ENCODE measurements at places on chromosomes 16 and 17.
A peak's percentile ranks its signal among the peaks of the same experiment; 100 is the strongest.

DNA sequence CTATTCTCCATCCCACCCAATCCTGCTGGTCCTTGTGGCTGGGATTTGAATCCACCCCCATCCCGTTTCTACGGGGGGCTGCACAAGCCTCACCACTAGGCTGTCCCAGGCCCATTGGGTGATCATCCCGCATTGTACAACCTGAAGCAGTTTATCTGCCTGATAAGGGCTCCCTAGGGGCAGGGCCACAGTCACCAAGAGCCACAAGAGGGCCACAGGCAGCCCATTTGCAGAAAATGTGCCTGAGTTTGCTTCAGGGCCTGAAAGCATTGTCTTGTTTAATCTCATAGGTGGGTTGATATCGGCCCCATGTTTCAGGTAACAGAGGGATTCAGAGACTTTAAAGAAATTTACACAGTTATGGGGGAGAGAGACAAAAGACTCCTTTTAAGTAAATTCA lies 245.0 kb downstream of the CPPED1 start:
- no peak for DNase-seq

DNA sequence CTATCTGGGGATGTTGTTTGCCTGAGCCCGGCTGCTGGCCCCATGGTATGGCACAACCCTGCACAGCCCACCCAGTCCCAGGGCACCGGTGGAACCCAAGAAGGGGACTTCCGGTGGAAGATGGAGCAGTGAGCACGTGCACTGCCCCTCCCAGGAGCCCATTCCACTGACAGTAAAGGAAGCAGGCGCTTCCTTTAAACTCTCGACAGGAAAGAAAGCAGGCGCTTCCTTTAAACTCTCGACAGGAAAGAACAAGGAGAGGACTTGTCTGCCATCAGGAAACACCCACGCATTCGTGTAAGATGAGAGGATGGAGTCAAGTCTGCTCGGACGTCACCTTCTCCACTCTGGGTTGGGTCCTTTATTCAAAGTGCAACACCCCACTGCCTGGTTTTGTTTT lies 53.7 kb downstream of the IL21R start:
- DNase-seq = no peak

DNA sequence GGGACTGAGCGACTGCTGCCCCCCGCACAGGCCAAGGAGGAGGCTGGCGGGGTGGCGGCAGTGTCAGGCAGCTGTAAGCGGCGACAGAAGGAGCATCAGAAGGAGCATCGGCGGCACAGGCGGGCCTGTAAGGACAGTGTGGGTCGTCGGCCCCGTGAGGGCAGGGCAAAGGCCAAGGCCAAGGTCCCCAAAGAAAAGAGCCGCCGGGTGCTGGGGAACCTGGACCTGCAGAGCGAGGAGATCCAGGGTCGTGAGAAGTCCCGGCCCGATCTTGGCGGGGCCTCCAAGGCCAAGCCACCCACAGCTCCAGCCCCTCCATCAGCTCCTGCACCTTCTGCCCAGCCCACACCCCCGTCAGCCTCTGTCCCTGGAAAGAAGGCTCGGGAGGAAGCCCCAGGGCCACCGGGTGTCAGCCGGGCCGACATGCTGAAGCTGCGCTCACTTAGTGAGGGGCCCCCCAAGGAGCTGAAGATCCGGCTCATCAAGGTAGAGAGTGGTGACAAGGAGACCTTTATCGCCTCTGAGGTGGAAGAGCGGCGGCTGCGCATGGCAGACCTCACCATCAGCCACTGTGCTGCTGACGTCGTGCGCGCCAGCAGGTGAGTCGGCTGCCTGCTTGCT lies 5.6 kb upstream of the TMEM88 start:
- DNase-seq = no peak

DNA sequence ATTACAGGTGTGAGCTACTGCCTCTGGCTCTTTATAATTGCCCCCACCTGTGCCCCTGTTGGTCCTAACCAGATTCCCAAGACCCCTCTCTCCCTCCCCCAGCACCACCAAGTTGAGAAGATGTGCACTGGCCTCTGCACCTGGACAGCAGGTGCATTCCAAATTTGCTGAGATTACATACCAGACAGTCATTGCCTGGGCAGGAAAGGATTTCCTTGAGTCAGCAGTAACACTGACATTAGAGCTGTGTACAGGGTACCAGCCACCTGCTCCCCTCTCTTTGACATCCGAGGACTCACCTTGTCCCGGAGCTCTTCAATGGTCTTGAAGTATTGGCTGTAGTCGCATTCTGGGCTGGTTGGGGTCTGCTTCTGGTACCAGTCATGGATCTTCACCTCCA lies 659 bp downstream of the KRT15 start:
- no peak for DNase-seq

- peak; percentile 97 for DNase-seq
These were observed 33.9 kb downstream of the ANKFY1 start for GRCh38 chr17:4229627-4230541.

DNA sequence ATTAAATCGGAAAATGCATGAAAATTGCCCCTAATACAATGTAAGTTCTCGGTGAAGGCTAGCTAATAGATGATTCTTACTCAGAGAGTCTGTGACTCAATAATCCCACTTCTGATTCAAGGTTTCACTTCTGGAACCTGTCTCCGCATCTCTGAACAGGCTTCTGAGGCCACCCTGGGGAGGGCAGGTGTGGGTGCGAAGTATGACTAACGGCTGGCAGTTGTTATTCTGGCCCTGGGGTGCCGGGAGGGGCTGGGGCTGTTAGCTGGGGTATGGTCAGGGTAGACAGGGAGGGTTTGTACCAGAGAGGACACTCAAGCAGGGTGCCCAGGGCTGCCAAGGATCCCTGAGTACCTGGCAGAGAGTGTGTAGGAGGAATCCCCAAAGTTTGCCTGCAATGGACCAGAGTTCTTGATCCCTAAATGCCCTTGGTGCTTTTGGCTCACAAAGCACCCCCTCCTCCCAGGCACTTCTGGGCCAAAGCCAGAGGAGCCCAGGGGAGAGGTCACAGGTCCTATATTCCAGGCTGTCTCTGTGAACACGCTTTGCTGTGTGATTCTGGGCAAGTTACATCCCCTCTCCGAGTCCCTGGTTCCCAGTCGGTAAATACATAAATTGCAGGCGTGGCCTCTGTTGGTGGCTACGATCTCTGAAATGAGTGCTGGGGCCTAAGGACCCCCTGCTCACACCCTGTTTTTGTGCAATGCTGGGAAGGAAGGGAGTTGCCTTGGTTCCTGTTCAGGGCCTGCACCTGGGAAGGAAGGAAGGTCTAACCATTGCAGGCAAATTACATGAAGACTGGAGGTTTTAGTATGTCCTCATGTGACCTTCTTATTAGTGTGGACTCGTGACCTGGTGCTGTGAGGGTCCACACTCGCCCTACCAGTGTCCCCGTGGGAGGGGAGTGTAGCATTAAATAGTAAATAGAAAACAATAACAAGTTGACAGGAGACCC lies 49.9 kb upstream of the CPNE2 start:
- DNase-seq = no peak

DNA sequence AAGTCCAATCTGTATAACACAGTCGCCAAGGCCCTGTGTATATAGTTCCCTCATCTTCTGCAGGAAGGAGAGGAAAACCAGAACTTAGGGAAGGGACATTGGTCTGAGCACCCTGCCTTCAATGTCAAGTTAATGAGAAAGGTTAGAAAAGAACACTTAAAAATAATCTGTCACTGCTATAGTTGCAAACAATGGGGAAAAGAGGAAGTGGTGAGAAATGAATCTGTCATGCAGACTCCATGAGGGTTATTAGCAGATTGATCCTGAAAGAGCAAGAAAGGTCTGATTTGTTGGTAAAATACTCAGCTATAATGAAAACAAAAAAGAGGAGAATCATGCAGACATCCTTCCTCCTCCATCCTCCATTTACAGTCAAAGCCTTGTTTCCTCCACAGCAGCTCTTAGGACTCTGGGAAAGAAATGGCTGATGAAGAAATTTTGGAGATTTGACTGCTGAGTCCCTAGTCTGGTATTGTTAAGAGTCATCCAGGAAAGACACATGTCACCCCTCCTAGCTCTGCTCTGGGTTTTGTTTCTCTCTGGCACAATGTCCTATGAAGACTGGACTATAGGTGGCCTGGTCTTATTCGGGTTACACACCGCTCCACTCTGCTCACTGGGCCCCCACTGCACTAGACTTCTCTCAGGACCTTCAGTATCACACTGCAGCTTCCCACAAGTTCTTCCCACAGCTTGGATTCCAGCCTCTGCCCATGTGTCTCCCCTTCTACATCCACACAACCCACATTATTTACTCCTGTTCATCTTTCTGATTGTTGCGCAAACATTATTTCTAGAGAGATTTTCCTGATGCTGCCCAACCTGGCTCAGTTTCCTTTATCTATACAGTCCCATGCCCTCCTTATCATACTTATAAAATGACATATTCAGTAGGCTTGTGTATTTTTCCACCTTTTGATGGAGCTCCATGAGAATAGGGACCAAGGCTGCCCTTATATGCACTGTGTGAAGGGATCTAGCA lies 56.5 kb upstream of the XYLT1 start:
- DNase-seq = no peak

DNA sequence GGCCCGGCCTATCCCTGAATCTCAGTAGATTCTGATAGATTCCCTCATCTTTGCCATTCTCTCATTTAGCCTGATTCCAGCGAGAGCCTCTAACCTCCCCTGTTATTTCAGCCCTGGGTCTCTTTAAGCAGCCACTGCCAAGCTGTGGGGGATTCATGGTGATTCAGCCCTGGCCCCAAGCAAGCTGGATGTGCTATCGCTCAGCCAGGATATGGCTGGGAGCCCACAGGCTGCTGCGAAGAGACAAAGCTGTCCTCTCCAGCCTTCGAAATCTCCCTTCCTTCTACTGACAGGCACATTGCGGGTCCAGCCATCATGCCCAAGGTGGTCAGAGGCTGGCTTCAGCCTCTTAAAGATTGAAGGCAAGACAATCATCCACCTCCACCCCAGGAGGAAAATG lies 394.1 kb downstream of the SOX9 start:
- DNase-seq = peak; percentile 79

GRCh38 chr17:76048025-76048605 lies 21.0 kb upstream of the EVPL start:
- DNase-seq = no peak

DNA sequence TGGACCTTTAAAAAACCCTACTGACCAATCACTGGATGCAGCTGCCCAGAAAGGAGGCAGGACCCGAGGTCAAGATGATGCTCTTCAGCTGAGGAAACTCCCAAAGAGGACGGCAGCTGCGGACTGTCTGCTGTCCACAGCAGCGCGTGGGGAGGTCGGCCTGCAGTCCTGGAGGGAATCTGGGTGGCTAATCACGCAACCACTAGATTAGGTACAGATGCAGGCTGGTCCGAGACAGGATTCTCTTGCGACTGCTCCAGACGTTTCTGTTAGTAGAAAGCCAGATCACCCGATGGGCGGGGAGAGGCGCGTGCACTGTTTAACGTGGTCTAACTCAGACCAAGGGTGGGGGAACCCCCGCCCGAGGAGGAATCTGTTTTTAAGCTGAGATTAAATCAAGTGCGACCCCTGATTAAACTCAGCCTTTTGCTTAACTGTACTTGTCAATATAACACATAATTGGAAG lies 8.8 kb downstream of the CTRB2 start:
- peak; percentile 42 for DNase-seq

GRCh38 chr17:81453712-81454111 lies 58.5 kb downstream of the BAHCC1 start:
- no peak for DNase-seq

DNA sequence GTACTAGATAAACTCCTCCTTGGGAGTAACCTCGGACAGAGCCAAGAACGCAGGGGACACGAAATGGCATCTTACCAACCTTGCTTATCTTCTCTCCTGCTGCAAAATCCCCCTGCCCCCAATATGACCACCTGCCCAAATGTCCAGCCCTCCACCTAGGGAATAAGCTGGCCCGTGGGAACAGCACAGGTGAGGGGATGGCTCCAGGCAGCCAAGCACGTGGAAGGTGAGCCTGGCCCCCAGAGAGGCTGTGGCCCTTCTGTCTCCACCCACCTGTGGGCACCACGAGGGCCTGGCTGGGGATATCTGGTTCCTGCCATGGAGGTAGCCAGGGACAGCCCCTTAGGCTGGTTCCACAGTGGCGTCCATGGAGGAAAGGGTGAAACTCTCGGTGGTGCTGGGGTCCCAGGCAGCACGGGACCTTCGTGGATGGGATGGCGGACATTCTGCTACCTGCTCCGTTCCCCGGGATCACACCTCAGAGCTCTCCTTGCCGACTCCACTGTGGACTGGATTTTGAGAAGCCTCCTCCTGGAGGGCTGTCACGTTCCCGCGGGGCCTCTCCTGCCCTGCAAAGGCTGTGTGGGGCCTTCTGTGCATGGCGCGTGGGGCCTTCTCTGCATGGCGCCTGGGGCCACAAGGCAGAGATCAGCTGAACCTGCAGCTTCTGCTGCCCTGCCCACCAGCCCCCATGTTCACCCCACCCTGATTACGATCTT lies 388.5 kb upstream of the TNRC6C start:
- no peak for DNase-seq

- DNase-seq = no peak
These were observed 12.9 kb downstream of the DRC3 start for GRCh38 chr17:17985555-17985954.

All from fibroblast of upper back skin (primary cell).